ENCODE measurements at places on chromosomes 12 and 14.

DNA sequence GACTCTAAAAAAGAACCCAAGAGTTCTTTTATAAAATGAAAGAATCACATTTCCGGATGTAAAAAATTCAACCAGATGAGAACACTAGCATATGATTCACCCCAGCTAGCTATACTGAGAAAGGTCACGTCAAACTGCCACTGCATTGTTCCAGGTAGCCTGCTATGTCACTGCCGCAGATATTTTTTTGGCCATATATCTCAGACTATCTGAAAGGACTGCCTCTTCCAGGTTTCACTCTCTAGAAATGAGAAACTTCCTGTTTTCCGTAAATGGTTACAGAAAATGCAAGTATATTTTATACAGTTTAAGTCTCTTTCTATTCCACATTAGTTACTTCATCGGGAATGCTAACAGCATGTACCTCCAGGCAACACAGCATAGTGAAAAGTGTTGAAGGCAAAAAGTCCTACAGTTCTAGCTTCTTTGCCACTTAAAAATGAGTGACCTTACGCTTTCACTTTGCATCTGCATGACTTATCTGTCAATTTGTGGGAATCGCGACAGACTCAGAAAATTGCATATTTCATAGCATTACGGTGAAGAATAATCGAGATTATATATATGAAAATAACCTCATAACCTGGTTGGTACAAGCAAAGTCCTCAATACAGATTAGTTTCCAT, 105.2 kb downstream of the MED13L start:
- DNase-seq: no peak

- no peak for DNase-seq
These were observed 47.7 kb downstream of the NCOR2 start for GRCh38 chr12:124519746-124520145.

- DNase-seq: no peak
These were observed 10.4 kb downstream of the RHOJ start for GRCh38 chr14:63214417-63215196.

- no peak for DNase-seq
These were observed 301.0 kb upstream of the MIS18BP1 start for GRCh38 chr14:45553981-45554380.

- peak; percentile 69 for DNase-seq
These were observed 204.7 kb downstream of the EPS8 start for GRCh38 chr12:15584366-15585041.

- DNase-seq: no peak
These were observed 161.3 kb downstream of the RPL10L start for GRCh38 chr14:46490238-46490685.

- DNase-seq: no peak
These were observed 58.7 kb downstream of the LRCOL1 start for GRCh38 chr12:132551641-132552031.

DNA sequence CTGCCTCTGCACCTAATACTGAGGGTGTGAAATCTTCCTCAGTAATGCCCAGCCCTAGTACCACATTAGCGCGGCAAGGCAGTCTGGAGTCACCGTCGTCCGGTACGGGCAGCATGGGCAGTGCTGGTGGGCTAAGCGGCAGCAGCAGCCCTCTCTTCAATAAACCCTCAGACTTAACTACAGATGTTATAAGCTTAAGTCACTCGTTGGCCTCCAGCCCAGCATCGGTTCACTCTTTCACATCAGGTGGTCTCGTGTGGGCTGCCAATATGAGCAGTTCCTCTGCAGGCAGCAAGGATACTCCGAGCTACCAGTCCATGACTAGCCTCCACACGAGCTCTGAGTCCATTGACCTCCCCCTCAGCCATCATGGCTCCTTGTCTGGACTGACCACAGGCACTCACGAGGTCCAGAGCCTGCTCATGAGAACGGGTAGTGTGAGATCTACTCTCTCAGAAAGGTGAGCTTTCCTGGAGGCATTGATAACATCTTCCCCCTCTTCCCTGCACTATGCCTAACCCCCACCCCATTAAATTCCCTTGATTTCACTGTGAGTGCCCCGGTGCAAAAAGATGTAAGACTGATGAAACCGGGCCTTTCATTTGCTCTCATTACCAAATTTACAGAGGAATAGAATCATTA, 291.4 kb downstream of the NAV3 start:
- DNase-seq: no peak

GRCh38 chr14:98189511-98189910, 1082.5 kb downstream of the BCL11B start:
- DNase-seq: no peak

DNA sequence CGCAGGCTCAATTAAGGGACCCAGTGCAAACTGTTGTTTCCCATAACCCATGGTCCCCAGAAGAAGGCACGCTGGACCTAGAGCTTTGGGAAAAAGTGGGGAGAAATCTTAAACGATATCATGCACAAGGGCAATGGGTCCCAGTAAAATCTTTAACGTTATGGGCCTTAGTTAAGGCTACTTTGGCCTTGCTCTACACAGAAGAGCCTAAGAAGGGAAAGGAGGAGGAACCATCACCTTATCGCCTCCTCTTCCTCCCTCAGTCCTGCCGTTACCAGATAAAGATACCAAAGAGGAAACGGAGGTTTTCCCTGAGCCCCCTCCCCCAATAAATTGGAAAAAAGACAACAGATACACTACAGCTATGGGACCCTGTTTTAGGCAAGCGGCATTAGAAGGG, 116.9 kb downstream of the PPHLN1 start:
- no peak for DNase-seq

GRCh38 chr14:99908653-99909250, 115.5 kb downstream of the EML1 start:
- DNase-seq: no peak

DNA sequence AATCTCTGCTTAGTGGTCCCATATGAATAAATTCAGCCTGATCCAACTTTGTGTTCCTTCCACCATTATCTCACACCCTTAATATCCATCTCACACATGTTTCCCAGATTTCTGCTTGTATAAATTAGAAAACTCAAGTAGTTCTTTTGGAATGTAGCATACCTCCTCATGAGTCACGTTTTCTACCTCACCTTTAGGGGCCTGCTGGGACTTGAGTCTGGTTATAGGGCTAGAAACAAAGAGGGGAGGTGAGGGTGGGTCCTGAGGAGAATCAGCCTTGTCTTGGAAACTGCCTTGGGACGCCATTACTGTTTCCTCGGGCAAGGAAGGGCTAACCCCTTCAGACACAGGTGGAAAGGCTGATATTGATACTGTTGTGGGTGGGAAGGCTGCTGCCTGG, 51.1 kb downstream of the EMP1 start:
- DNase-seq: no peak

DNA sequence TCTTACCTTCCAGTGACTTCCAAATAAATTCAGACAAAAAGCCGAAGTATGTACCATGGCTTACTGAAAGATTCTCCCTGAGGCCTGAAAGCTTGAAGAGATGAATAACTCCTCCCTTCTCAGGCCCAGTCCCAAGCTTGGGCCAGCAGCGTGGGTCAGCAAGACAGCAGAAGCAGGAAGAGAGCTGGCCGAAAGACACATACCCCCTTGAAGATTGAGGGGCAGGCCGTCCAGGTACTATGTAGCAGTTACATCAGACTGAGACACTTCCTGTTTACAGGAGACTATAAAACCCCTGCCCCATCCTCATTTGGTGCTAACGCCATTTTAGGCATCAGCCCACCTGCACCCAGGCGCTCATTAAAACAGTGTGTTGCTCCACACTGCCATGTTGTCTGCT, 15.0 kb downstream of the NDUFA12 start:
- DNase-seq: no peak

DNA sequence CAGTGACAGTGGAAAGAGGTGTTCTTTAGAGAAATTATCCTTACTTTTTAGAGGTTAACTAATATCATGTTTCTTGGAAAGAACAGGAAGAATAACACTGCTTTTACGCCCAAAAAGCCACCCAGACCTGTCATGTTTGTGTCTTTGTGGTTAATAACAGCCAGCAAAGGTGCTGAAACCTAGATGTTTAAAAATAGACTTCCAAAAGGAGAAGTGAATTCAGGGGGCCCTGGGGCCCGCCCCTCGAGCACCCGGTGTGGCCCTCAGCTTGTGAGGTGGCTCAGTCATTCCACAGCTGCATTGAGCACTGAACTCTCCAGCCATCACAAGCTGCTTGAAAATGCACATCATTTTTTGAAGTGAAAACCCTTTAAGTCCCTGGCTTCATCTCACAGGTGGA, 20.8 kb upstream of the AMN start:
- DNase-seq: no peak

- DNase-seq: no peak
These were observed 11.6 kb downstream of the TIMELESS start for GRCh38 chr12:56437430-56438176.

- DNase-seq: no peak
These were observed 5.4 kb upstream of the EML5 start for GRCh38 chr14:88798156-88798555.

DNA sequence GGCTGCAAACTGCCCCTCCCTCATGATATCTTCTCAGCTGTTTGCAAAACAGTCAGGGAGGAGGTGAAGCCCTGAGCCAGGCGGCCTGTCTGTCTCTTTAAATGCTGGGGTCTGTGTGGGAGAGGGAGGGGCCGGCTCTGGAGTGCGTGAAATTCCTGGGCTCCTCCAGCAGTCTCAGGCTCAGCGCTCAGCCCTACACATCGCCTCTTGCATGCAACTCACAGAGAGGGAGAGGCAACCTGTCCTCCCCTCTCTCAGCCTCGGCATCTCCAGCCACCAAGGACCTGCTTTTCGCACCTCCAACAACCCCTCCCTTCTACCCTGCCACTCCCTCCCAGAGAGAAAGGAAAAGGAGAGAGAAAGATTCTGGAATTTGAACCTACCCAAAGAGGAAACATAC, at the start of gene NRXN3:
Gene NRXN3, plus strand, starts transcription at position 171 of the 400 bp plus-strand sequence. CDS start 72,721 bp downstream, outside the sequence.
- DNase-seq: no peak

- DNase-seq: no peak
These were observed 226.8 kb upstream of the ALG10 start for GRCh38 chr12:33795536-33795935.

DNA sequence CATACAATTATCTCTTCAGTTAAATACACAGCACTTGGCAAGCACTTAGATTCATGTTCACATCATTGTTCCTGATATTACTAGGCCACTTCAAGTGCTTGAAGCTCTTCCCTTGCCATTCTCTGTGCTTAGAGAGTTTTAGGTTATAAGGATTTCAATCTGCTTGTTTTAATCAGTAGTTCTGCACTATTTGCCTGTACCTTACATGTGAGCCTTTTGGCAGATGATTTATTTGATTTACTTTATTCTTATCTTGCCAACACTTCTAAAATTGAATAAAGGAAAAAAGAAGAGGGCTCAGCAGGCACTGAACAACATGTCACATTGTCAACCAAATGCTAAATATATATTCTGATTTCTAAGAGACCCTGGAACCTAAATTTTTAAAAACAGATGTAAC, 363.8 kb upstream of the USP15 start:
- DNase-seq: no peak

- no peak for DNase-seq
These were observed 76.7 kb downstream of the DIP2B start for GRCh38 chr12:50581226-50582184.

GRCh38 chr12:45010059-45010458, 40.8 kb downstream of the DBX2 start:
- no peak for DNase-seq

GRCh38 chr12:115771065-115771464, 506.4 kb downstream of the MED13L start:
- DNase-seq: no peak

GRCh38 chr14:75310295-75311111, 31.9 kb downstream of the FOS start:
- peak; percentile 80 for DNase-seq

DNA sequence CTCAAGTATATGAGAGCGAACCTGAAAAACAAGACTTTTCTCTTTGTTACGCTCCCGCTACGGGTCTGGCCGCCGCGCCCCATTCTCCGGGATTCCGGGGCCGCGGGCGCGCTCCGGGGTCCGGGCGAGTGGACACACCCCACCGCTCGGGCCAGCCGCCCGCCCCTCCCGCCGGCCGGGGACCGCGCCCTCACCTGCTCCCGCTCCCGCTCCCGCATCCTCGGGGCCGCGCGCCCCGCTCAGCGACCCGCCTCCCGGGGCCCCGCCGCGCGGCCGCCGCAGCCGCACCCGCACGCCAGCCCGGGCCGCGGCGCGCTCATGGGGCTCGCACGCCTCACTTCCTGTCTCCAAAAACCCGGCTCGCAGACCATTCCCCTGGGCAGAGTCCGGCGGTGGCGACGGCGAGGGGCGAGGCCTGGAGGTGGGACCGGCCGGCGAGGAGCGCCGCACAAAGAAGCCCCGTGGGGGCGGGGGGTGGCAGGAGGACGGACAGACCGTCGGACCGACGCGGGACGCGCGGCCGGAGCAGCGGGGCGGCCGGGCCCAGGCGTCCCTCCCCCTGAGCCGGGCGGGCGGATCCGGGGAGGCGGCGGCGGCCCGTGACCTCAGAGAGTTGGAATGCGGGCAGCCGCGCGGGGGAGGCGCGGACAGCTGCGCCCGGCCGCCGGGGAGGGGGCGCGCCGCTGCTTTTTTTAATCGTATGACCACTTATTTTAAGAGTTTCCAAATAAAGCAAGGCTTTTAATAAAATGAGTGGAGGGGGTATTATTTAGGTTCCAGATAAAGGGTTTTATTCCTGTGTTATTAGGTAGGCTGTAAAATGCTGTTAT, at the start of gene PTPN21:
Gene PTPN21, minus strand, starts transcription at position 551 of the 830 bp plus-strand sequence. CDS start 4,590 bp downstream, outside the sequence.
- no peak for DNase-seq

GRCh38 chr14:89773151-89773550, 181.4 kb downstream of the EFCAB11 start:
- no peak for DNase-seq

DNA sequence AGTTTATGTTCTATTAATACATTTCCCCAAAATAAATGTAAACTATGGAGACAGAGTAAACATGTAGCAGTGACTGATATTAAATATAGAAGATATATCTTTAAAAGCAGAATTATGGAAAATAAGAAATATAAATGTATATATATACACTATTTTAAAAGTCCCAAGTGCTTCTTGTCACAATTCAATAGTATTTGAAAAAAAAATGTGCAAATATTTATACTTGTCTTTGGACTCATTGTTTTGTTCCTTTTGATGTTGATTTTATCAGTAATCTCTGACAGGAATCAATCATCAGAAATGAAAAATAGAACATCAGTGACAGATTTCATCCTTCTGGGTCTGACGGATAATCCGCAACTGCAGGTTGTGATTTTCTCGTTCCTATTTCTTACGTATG, at the start of gene OR6C76:
Gene OR6C76, plus strand, starts transcription at position 301 of the 400 bp plus-strand sequence. Its CDS starts 0 bp downstream, at position 301.
- no peak for DNase-seq

GRCh38 chr12:67068761-67069450, 200.3 kb upstream of the CAND1 start:
- no peak for DNase-seq

- no peak for DNase-seq
These were observed 80.7 kb downstream of the FOXN3 start for GRCh38 chr14:89336338-89336737.

GRCh38 chr12:81337886-81338285, 260.0 kb downstream of the ACSS3 start:
- no peak for DNase-seq

DNA sequence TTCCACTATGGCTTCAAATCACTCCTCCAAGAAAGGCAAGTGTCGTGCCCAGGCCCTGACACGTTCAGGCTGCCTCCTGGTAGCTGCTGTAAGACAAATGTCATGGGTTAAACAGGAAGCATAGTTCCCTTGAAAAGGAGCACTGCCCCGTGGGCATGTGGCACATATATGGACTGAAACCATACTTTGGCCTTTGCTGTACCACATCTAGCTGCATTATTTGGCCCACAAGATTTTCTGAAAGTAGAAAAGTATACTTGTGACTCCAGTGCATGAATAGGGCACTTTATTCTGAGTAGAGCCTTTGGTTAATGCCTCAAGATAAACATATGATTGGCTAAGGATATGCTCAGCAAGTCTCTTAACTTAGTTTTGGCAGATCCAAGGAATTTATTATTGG, 218.7 kb upstream of the EGLN3 start:
- no peak for DNase-seq
